ENCODE measurements at places on chromosomes 5 and 9.

- no peak for DNase-seq
Observed at GRCh38 chr5:56825222-56825824, 10.0 kb downstream of the MAP3K1 start.

- no peak for DNase-seq
Observed at GRCh38 chr5:40554813-40555212, 124.9 kb upstream of the PTGER4 start.

- DNase-seq, result no peak
Observed at GRCh38 chr5:5765066-5765850, 342.8 kb downstream of the ICE1 start.

DNA sequence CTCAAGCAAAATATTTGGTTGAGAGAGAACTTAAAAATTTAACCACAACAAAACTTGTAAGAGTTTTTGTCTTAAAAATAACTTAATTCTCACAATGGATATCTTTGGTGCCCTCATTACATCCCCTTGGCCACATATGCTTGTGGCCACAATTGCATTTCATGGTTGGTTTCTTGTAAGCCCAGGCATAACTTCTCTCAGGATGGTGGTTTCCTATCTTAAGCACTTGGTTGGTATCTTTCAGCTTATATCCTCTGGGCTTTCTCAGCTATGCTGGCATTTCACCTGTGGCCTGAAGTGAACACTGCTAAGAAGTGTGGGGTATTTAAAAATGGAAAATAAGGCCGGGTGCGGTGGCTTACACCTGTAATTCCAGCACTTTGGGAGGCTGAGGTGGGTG, 212.4 kb upstream of the MEF2C start:
- no peak for DNase-seq

- no peak for DNase-seq
Observed at GRCh38 chr5:154163327-154164248, 26.9 kb upstream of the GALNT10 start.

- DNase-seq, result no peak
Observed at GRCh38 chr5:124514956-124515355, 231.5 kb downstream of the ZNF608 start.

- no peak for DNase-seq
Observed at GRCh38 chr5:111942201-111942600, 185.2 kb upstream of the NREP start.

DNA sequence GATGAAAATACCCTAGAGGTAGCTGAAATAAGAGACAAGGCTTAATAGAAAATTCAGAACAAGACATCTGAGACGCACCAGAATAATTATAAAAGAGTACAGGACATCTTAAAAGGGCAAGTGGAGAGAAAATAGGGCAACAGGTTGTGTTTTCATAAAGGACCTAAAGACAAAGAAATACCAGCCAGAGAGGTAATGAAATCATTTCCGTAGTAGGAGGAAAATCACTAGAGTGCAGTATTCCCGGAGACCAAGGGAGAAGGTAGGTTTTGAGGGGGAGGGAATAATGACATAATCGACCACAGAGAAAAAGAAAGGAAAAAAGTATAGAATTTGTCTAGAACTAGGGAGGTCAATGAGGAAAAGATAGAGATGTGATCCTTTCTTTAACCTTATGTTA, 26.2 kb upstream of the CTNNAL1 start:
- no peak for DNase-seq

GRCh38 chr9:19408316-19408692, 505 bp upstream of the ACER2 start:
- DNase-seq, result no peak

DNA sequence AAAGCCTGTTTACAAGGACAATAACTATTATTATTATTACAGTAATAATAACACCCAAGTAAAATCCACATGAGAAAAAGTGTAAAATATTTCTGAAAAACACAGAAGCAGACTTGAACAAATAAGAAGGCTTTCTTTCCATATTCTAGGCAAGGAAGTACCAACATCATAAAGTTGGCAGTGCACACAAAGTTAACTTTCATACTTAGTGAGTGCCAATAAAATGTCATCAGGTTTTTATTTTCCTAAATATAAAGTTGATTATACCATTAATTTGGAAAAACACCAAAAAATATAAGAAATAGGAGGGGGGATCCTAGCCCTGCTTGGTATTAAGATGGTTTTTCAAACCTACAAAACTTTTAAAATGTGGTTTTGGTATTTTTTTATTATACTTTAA, 161.4 kb downstream of the PRELID2 start:
- no peak for DNase-seq

- no peak for DNase-seq
Observed at GRCh38 chr9:124488641-124489210, 18.5 kb downstream of the NR5A1 start.

GRCh38 chr5:168295574-168296201, 4.2 kb downstream of the WWC1 start:
- DNase-seq, result no peak

- no peak for DNase-seq
Observed at GRCh38 chr5:136311999-136312398, 53.3 kb downstream of the TRPC7 start.

- DNase-seq, result no peak
Observed at GRCh38 chr9:116688806-116689485, 1.8 kb downstream of the TRIM32 start.

DNA sequence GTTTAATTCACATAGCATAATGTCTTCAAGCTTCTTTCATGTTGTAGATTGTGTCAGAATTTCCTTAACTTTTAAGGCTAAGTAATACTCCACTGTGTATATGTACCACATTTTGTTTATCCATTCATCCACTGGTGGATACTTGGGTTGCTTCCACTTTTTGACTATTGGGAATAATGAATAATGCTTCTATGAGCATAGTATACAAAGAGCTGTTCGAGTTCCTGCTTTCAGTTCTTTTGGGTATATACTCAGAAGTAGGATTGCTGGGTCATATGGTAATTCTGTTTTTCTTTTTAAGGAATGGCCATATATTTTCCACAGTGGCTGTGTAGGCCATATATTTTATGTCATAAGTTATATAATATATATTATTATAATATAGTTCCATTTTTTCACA, 3.6 kb upstream of the FAM120AOS start:
- DNase-seq, result no peak

DNA sequence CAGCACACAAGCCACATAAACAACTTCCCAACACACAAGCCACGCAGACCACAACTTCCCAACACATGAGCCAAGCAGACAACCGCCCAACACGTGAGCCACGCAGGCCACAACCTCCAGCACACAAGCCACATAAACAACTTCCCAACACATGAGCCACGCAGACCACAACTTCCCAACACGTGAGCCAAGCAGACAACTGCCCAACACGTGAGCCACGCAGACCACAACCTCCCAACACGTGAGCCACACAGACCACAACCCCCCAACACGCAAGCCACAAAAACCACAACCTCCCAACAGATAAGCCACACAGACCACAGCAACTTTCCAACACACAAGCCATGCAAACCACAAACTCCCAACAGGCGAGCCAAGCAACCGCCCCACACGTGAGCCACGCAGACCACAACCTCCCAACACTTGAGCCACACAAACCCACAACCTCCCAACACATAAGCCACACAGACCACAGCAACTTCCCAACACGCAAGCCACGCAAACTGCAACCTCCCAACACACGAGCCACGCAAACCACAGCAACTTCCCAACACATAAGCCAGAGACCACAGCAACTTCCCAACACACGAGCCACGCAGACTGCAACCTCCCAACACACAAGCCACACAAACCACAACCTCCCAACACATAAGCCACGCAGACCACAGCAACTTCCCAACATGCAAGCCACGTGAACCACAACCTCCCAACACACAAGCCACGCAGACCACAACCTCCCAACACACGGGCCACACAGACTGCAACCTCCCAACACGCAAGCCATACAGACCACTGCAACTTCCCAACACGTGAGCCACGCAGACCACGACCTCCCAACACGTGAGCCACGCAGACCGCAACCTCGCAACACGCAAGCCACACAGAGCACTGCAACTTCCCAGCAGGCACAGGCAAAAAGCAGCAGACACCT, 10.1 kb downstream of the BRD9 start:
- peak; percentile 37 for DNase-seq

DNA sequence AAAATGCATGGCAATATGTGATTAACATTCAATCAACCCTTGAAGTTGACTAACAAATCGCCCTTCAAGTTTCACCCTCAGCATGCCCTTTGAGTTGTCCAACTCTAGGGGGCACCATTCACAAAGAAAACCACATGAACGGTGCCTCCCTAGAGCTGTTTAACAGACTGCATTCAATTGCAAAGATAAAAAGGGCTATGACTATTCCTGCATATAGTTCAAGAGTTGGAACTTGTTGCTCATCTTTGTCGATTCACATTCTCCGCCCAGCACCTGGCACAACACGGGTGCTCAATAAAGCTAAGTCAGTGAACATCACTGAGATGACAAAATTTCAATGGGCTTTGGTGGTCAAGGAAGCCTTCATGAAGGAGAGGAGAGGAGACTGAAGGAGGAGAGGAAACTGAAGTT, 69.6 kb upstream of the SLC30A5 start:
- DNase-seq, result peak; percentile 71

GRCh38 chr5:155480731-155481131, 467.2 kb downstream of the KIF4B start:
- DNase-seq, result no peak

DNA sequence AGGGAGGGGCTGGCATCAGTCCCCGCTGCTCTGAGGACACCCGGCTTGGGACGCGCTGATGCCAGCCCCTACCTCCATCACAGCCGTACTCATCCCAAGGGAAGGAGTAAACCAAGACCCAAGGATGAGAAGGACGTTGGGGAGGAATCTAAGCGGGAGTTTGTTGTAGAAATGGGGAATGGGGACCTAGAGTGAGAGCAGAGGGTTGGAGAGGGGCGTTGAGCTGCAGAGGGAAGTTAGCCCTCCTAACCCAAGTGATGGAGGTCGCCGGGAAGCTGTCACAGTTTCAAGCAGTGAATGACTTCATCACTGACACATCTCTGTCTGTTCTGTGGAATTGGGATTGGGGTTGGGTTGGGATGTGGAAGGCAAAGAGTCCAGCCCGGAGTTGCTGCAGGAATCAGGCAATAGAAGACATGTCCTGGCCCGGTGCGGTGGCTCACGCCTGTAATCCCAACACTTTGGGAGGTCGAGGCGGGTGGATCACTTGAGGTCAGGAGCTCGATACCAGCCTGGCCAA, 759 bp upstream of the SUSD1 start:
- DNase-seq, result no peak

GRCh38 chr9:134205672-134206310, 41.4 kb upstream of the RNU6ATAC start:
- DNase-seq, result no peak

DNA sequence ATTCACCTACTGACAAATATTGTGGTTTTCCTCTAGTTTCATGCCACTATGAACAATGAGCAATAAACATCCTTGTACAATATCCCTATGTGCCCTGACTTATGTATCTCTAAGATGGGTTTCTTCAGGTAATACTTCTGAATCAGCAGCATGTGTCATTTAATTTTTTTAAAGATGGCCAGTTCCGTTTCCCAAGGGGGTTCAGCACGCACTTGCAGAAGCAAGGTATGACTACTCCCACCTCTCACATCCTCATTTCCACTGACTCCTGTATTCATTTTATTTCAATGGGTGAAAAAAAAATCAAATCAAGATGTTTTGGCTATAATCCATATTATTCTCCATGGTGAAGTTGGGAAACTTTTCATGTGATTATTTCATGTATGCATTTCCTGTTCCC, 14.7 kb upstream of the ADAMTS19 start:
- no peak for DNase-seq

DNA sequence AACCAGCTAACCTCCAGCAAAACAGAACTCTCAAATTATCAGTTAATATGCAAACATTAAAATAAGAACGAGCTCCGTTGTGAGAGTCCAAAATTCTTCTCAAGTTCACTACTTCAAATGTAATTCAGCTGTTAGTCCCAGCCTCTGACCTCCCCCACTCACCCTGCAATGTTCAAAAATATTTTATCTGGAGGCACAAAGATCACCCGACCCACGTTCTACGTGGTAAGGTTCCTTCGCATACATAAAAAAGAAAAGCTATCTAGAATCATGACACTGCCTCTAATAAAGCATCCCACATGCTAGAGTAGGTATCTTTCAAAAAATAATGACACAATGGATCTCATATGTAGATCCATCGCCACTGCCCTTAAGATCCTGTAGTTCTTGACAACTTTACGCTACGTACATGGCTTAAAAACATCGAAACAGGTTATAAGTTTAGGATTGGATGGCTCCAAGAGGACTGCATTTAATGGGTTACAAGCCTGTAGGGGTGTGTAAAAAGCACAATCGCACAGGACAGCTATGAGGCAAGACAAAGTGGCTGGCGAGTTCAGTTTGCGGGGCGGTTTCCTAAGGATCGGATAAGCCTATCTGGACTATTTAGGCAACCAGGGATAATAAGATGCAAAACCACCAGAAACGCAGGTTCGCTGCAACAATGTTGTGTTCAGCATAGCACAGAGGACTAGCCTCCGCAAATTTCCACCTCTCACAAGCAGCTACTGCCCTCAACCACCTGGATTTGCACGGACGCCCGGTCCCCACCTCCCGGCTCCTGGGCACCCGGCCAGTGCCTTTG, 969 bp downstream of the CLK4 start:
- DNase-seq, result peak; percentile 10

GRCh38 chr9:131800843-131801242, 61.0 kb upstream of the RAPGEF1 start:
- DNase-seq, result no peak

DNA sequence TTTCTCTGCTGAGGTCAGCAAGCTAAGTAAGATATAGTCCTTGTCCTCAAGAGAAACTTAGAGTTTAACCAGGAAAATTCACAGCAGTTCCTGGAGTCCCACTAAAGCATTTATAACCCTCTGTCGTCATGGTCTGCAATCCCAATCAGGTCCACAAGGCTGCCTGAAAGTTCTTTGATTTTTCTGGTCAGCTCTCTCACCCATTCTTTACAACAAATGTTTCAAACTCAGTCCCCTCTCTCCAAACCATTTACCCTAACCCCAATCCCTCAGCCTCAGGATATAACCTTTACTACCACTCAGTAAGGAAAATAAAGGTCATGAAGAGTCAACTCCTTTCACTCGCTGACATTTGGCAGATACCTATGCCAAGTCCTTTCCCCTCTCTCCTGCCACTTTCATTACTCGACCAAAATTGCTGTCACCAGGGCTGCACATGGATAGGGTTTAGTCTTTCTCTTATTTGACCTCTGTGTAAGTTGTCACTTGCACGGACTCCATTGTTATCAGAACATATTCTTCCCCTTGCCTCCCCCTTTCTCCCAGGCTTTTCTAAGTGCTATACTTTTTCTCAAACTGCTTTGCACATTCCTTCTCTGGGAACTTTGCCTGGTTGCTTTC, 936.6 kb downstream of the NR2F1-AS1 start:
- no peak for DNase-seq

GRCh38 chr5:128766406-128766805, 198.9 kb upstream of the SLC27A6 start:
- DNase-seq, result no peak
